Islet precursor cell (in vitro differentiated cells): ENCODE measurements at places on chromosomes 6 and 20.

DNA sequence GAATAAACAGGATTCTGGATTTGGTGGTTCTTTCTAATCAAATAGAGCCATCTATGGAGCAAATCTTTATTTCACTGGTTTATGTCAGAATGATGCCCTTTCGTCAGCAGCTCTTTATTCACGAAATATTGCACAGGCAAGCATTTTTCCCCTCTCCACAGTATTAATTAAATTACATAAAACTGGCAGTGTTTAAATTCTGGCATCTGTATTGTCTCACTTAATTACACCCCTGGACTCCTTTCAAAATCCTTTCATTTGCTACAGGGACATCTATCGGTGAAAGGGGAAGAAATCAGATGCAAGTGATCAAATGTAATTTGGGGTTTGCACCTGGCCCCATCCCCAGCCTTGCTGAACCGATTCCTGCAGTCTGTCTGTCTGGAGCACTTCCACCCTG, 801.9 kb downstream of the QKI start:
- DNase-seq, result no peak

GRCh38 chr6:154555073-154555677, 44.7 kb upstream of the CNKSR3 start:
- peak; percentile 65 for DNase-seq

GRCh38 chr6:166598441-166599138, 12.1 kb upstream of the RAMACL start:
- DNase-seq, result peak; percentile 75

DNA sequence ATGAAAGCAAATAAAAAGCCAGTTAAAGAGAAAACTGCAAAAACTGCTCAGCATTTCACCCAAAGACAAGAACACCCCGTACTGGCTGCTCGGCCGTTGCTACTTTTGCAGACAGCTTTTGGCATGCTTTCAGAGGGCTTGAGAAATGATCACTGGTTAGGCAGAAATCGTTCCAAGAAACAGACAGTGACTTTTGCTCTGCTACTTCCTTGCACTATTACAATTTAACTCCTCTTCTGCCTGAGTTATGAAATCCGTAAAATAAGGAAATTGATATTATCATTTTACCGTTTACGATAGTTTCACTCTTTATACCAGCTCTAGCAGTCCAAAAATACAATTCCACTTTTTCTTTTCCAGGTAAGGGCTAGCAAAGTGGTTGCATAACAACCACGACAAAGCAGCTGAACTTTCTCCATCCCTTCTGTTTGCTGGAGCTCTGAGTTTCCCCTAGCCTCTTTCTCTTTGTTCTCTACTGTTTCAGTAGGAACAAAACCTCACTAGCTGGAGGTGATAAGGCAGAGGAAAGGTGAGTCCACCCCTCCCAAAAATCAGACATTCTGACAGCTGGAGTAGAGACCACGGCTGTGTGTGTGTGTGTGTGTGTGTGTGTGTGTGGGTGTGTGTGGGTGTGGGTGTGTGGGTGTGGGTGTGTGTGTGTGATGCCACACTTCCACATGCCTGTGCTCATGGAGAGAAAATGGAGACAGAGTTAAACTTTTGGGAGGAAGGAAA, 191.8 kb upstream of the RREB1 start:
- no peak for DNase-seq

- DNase-seq, result no peak
Observed at GRCh38 chr6:57207141-57207540, 15.0 kb downstream of the RAB23 start.

DNA sequence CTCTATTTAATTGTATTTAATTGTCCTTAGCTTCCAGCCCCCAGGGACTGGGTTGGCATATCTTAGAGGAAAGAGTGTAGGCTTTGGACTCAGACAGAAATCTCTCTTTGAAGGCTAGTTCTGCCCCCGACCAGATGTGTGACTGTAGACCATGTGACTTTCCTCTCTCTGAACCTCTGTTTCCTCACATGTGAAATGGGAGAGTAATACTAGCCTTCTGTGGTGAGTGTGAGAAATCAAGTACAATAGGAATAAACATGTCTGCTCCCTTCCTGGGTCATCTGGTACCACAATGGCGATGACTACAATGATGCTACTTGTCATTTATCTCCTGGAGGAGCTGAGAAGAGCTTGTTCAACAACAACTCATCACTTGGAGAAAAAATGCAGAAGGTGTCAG, 179.9 kb downstream of the LRFN2 start:
- no peak for DNase-seq

DNA sequence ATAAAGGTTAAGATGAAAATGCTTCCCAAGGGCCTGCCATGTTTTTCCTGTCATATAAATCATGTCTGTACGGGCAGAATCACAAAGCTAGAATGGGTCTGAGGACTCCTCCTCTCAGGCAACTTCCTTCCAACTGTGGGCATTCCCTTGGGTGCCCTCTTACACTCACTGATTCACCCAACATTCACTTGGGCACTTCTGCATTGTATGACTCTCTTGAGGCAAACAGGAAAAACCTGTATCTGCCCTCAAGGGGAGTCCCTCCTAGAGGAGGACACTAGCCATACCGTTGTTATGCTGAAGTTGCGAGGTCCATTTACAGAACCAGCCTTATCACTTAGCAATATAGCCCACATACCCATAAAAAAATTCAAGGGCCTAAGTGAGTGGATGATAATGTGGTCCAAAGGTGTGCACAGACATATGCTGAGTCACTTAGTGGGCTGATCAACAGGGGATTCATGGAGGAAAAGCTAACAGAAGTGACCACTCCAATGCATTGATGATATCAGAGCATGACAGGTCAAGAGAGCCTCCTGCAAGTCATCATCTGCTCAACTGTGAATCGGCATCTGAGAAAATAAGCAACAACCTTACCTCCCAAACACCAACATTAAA, 131.1 kb downstream of the ATXN1 start:
- DNase-seq, result no peak

- DNase-seq, result no peak
Observed at GRCh38 chr20:9408422-9409300, 105.7 kb upstream of the LAMP5 start.

GRCh38 chr20:59395729-59396128, 95.3 kb downstream of the EDN3 start:
- DNase-seq, result no peak

GRCh38 chr6:132007474-132008190, 56.5 kb upstream of the CCN2 start:
- DNase-seq, result no peak
